AG08396 (cell line): ENCODE measurements at places on chromosomes 3 and 15.
A peak's percentile ranks its signal among the peaks of the same experiment; 100 is the strongest.

DNA sequence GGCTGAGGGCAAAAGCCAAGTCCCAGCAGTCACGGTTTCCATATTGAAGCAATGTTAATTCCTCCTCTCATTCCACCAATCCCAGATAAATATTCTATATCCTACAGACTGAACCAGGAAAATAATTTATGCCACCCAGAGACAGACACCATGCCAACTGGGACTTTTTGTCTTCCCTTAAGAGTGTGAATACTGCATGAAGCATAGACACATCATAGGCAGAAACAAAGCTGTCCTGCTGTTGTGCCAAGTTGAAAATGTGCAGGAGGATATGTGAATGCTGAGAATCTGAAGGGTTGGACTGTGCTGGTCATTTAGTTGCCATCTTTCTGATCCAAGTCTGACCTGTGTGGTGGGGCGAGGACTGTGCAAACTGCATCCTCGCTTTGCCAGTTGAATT, 37.7 kb downstream of the RFTN1 start:
- DNase-seq, result no peak

DNA sequence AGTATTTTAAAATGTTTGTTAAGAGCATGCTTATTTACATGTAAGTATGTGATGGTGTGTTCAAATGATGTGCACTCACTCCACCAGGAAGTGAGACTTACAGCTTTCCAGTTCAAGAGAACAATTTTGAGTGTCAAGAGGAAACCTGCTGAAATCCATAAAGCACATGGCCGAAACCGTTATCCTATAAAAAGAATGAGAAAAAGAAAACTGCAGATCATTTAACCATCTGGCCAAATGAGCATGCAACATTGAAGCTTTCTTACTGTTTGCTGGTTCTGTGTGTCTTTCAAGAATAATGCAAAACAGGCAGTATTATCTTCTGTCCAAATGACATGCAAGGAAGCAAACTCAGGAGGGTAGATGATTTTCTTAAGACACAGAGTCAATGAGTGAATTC, 26.3 kb downstream of the GABRR3 start:
- no peak for DNase-seq

GRCh38 chr3:132432639-132433038, 15.3 kb downstream of the DNAJC13 start:
- peak; percentile 33 for DNase-seq

- DNase-seq, result no peak
Observed at GRCh38 chr3:31178467-31178866, 284.0 kb upstream of the GADL1 start.

DNA sequence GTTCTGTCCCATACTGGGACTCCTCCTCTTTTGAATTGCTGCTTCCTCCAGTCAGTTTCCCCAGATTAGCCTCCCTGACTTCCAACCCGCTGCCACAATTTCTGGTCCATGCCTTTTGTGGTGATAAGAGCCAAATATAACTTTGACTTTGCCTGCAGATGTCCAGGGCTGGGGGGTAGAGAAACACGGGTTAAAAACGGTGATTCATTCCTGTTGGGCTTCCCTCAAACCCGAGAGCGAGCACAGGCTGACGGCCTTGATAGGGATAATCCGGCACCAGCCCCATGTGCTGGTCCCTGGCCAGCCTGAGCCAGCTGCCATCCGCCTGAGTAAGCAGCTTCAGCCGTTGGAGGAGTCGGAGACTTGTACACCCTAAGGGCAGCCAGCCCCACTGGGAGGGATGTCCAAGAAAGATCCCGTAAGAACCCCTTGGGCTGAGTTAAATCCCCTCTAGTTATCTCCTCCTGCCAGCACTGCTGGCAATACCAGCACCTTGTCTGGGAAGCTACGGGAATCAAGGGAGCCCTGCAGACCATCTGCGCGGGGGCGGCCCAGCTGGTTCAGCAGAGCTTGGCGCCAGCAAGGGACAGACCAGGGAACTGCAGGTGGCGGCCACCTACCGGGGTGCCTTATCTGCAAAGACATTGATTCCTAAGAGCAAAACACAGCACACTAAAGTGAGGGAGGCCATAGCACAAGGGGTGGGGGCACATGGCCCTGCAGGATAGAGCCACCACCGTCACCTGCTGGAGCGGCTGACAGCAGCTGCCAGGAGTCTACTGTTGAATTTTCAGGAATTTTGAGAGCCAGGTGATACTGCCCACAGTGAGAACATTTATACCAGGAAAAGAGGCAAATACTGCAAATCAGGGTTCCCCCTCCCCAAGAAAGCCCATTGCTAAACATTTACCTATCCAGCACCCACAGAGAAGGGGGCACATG, 18.1 kb downstream of the CSPG4 start:
- DNase-seq, result peak; percentile 94

DNA sequence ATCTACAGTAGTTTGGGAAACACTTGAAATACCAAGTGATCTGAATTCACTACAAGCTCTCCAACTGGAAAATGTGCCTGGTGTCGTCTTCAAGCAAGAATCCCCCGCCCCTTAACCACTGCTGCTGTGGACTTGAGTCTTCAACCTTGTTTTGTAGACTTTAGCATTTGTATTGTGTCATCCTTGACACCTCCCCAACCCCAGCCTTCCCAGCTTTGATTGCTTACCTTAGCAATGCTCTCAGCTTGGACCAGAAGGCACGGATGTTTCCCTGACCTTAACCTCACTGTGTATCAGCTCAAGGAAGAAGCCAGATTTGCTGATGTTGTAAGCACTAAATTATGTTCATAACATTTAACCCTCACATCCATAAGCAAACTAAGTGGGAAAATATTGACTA, 146.4 kb downstream of the IGF1R start:
- no peak for DNase-seq

- DNase-seq, result peak; percentile 5
Observed at GRCh38 chr3:56303487-56303886, 164.8 kb downstream of the ERC2 start.

- DNase-seq, result peak; percentile 16
Observed at GRCh38 chr15:70765504-70766281, 2.3 kb upstream of the UACA start.

- DNase-seq, result no peak
Observed at GRCh38 chr15:49989498-49989897, 129.5 kb downstream of the ATP8B4 start.

DNA sequence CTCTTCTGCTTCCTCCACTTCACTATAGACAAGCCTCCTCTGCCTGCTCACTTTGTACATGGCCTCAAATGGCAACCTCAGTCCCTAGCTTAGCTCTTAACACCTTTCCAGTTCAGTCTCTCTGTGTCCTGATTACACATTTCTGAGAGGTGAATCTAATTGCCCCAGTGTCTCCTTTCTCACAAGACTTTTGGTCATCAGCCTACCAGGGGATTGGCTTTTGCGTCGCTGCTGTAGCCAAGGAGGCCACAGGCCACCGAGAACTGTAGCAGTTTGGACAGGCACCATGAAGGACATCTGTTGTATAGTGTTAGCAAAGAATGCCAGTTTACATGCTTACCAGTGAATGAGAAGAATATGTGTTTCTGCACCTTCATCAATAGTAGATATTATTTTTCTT, 8.5 kb downstream of the IREB2 start:
- no peak for DNase-seq

DNA sequence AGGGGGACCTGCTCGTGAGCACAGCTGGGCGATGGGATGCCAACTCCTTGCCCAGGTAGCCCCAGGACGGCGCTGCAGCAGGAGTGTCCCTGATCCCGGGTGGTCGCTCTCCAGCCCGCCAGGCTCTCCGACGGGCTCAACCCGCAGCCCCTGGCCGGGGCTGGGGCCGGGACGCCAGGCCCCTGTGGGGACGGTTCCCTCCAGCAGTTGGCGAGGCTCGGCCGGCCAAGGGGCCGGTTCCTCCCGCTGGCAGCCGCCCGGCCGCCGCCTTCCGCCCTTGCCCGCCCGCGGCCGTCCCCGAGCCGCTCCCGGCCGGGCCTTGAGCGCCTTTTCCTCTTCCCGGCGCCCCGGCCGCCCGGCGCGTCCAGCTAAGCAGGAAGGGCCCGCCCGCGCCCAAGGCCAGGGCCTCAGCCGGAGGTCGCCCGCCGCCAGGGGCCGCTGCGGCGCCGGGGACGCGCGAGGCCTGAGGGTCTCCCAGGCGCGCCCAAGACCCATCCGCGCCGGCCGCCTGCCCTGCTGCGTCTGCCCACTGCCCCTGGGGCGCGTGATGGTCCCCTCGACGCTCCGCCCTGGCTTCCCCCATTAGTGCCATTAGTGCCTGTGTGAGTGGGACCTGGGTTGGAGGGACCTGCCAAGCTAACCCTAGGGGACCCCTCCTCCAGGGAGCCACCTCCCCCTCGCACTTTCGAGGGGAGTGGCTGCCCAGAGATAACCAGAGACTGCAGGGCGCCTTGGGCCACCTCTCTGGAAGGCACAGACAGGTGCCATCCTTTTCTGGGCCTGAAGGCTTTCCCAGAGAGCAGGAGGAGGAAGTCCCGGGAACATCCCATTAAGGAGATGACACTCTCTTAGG, 106.4 kb downstream of the FBLN2 start:
- peak; percentile 85 for DNase-seq

DNA sequence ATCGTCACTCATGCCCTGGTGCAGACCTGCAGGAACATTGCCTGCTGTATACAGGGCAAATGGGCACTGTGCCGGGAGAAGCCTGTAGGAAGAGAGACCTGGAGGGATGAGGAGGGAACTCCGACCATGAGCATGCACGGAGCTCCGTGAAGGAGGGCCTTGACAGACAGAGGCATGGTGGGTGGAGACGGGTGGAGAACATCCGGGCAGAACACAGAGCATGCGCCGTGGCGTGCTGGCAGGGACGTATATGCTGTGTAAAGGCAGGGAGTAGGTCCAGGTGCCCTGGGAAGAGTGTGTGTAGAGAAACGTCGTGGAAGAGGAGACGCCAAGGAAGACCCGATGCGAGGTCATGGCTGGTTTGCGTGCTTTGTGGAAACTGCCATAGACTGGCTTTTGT, 133.0 kb upstream of the FAN1 start:
- no peak for DNase-seq

DNA sequence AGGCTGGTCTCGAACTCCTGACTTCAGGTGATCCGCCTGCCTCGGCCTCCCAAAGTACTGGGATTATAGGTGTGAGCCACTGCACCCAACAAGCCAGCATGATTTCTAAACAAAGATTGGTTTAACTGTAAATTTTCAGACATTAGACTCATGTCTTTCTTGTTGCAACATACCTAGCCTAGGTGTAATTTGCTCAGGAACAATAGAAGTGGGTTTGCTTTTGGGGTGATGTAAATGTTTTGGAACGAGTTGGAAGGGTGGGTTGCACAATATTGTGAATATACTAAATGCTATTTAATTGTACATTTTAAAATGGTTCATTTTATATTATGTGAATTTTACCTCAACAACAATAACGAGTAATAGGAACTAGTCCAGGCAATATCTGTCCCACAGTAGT, 7.1 kb downstream of the CCR4 start:
- DNase-seq, result no peak

GRCh38 chr3:170429050-170429449, 10.4 kb downstream of the CLDN11 start:
- DNase-seq, result peak; percentile 45

GRCh38 chr3:172666873-172667694, 43.8 kb downstream of the NCEH1 start:
- DNase-seq, result peak; percentile 65

DNA sequence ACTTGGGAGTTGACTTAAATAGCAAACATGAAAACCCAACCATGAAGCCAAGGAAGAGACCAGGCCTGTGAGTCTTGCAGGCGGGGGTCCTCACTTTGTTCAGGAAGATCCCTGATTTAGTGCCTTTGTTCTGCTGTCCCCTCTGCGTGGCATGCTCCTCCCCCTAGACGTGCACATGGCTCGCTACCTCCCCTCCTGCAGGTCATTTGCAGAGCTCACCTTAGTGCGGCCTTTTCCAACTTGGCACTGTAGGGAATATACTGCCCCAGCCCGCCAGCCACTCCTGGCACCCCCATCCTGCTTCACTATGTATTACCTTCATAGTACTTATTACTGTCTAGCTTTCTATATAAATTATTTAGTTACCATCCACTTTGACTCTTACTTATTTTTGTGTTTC, 18.3 kb downstream of the GXYLT2 start:
- DNase-seq, result no peak

DNA sequence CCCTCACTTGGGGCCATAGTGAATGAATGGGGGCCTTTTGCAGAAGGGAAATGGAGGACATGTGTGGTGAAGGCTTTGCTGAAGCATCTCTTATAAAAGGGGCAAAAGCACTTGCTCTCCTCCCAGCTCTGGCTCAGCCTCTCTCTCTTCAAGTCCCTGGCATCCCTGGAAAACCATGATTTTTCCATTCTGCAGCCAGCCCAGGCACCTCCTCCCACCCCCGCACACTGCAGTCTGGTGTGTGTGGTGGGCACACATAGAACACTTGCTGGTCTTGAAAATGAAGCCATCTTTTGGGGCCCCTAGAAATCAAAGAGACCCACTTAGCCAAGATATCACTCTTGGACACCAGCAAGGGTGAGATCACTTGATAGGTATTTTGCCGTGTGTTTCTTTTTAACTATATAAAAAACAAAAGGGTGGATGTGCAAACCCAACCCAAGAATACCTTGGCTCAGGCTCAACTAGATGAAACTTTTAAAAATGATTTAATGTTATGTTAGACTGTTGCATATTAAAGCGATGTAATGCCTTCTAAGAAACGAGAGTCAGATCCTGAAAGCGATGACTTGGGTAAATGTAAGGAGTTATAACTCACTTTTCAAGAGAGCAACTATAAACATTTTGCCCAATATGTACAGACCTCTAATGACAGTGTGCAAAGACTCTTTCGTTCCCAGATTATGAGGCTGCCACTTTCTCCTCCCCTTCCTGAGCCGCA, 16.4 kb upstream of the ALDH1A3 start:
- no peak for DNase-seq

- DNase-seq, result no peak
Observed at GRCh38 chr3:142459929-142460328, 12.1 kb upstream of the XRN1 start.

GRCh38 chr3:104245261-104245660, 1121.4 kb upstream of the ALCAM start:
- no peak for DNase-seq

DNA sequence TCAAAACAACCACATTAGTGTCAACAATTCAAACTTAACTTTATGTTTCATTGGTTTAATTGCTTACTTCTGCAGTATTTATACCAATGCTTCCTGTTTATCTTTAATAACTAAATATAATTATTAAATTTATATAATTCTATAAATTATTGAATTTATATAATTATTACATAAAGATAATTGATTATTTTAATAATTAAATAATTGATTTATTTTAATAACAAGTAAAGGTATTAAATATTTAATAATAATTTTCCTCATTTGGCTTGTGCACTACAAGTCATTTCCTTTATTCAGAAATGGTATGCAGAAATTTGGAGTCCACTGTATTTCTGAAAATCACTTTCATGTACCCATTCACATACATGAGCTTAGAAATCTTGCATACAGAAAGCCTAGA, 156.2 kb upstream of the NSMCE3 start:
- DNase-seq, result no peak

DNA sequence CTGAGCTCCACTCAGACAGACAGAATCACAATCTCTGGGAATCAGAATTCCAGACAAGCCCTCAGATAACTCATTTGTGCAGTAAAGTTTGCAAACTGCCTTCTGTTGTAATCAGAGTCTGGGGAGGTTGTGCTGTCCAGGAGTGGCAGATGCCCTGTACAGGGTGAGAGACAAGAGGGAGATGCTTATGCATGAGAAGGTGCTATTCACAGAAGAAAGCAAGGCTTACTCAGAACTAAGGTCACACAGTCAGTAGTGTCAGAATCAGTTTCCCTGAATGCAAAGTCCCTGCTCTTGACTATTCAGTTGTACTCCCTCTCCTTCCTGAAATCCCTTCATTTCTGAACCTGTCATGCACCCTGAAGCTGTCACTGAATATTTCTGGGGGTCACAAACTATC, 43.7 kb downstream of the SRPRB start:
- no peak for DNase-seq
